T follicular helper cell (primary cell): ENCODE measurements at places on chromosomes 7 and 10.

DNA sequence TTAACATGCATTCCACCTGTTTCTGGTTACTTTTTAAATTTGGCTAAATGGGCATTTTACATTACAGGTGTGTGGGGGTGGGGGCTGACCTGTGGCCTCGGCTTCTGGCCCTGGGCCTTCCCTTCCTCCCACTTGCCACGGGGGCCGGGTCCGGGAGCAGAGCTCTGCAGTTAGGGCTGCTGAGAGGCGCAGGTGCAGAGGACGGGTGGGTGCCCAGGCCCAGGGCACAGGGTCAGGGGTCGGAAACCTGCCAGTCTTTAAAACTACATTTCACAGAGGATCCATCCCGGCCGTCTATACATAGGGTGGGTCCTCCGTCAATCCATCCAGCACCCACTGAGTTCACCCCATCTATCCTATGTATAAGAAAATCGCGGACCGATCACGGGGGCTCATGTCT, 106.5 kb upstream of the INSIG1 start:
- DNase-seq, result no peak

DNA sequence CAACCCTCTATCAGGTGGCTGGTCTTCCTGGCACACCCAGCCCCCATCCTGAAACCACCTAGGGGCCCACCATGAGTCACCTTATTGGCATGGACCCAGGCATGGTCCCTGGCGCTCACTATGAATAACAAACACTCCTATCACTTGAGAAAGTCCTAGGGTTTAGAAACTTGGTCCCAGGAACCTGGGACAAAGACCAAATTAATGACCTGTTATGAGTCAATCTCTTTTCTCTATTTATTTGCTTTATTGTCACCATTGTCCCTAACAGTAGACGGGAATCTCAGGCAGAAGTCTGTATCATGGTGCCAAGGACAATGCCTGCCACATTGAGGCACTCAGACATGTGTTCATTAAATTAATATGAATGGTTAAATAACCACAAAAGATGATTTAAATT, 599.6 kb upstream of the C7orf33 start:
- DNase-seq, result no peak

DNA sequence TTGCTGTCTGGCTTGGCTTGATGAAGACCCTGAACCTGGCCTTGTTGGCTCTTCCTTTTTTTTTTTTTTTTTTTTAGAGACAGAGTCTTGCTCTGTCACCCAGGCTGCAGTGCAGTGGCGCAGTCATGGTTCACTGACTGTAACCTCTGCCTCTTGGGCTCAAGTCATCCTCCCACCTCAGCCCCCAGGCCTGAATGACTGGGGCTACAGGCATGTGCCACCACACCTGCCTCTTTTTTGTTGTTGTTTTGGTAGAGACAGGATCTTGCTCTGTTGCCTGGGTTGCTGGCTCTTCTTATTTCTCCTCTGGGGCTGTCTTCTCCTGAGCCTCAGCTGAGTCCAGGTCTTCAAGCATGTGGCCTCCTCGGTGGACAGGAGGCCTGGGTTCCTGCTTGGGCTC, 44.7 kb downstream of the PRF1 start:
- DNase-seq, result no peak

GRCh38 chr10:116866987-116867595, 17.8 kb downstream of the ENO4 start:
- no peak for DNase-seq

DNA sequence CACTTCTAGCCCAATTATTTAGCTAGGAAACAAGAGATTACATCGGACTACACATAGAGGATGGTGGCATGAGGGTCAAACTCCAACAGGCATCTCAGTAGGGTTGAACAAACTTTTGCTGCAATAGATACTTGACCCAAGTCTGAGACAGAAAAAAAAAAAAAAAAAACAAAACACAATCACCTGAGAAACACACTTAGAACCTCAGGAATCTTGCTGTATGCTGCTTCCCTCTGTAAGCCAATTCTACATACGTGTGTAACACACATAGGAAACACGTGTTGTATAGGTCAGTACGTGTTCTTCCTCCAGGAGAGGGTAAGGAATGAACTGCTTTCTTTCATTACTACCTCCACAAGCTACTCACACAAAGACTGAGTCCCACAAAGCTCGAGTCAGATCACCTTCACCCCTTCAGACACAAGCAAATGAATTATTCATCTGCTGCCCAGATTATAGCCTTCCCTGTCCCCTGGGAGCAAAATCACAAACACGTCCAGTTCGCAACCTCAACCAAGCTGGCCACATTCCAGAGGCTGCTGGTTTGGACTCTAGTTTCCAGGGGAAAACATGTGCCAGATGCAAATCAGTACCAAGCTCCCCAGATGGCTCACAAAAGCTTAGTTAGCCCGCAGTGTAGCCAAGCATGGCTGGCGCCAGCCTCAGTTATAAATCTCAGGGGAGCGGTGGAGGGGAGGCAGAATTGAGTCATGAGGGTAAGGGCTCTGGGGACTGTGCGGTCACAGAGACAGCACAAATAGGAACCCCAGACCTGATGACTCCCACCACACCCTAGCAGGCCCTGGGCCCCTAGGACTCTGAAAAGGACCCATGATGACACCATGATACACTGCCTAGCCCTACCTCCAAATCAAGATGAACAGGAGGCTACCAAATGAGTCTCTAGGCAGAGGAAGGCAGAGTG, 15.1 kb downstream of the PSAP start:
- no peak for DNase-seq

DNA sequence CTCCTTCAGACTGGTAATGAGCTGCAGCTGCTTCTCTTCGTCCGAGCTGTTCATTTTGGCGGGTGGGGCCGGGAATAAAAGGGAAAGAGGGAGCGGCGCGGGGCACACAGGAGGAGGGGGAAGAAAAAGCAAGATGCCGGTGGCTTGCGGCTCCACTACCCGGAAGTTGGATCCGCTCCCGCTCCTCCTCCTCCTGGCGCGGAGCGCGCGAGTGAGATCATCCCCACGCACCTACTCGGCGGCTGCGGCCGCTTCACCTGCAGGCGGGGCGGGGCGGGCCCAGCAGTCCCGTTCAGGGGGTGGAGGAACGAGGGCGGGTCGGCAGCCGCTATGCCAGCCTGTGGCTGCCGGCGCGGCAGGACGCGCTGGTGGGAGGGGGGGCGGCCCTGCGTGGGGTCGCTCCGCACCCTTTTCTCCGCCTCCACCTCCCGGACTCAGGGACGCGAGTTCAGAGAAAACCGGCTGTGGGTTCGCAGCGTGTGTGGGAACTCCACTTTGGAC, at the start of gene SHTN1:
Gene SHTN1, minus strand, starts transcription at position 162 of the 501 bp plus-strand sequence. Its CDS starts 108 bp downstream, at position 54.
- peak; percentile 19 for DNase-seq

DNA sequence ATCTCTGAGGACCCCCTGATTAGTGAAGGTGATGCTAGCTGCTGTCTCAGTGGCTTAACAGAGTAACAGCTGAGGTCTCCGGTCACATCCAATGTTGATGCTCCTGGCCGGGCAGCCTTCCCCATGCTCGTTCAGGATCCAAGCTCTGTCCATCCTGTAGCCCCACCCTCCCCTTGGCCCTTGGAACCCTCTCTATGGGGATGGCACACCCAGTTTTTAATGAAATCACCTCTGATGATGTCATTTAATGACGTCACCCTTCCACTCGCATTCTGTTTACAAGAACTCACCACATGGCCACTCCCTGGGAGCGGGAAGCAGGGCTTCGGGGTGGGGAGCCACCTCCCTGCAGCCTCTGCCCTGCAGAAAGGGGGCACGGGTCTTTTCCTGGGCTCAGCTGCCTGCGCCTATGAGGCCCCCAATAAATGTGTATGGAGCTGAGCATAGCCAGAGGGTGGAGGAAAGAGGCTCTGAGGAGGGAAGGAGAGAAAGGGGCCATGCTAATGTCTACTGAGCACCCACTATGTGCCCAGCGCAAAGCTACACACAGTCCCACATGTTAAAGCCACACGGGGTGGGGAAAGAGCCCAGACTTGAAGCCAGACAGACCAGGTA, 95.5 kb downstream of the OAT start:
- no peak for DNase-seq

- no peak for DNase-seq
Measured at GRCh38 chr10:114576716-114577115, 81.4 kb downstream of the ABLIM1 start.

GRCh38 chr7:114255404-114255841, 159.2 kb upstream of the FOXP2 start:
- DNase-seq, result no peak

DNA sequence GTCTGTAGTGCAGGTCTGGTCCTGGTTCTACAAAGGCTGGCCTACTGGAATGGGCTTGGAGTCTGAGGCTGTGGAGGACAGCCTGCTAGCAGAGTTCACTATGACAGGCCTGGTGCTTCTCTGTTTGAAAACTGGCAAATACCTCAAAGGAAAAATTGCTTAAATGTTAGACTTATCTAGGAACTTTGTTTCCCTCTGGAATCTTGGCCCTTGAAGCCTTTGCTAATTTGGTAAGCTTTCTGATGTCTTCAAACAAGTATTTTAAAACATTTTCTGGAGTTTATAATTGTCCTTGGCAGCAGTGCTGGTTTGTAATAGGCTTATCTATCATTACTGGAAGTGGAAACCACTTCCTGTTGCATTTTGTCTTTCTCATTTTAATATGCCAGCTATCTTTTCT, 139.7 kb downstream of the TMEM26 start:
- DNase-seq, result no peak
